Neural crest cell (in vitro differentiated cells): ENCODE measurements at places on chromosomes 2 and 18.

GRCh38 chr18:5238371-5238976 is 41.4 kb upstream of the AKAIN1 start:
- DNase-seq = peak; percentile 19

DNA sequence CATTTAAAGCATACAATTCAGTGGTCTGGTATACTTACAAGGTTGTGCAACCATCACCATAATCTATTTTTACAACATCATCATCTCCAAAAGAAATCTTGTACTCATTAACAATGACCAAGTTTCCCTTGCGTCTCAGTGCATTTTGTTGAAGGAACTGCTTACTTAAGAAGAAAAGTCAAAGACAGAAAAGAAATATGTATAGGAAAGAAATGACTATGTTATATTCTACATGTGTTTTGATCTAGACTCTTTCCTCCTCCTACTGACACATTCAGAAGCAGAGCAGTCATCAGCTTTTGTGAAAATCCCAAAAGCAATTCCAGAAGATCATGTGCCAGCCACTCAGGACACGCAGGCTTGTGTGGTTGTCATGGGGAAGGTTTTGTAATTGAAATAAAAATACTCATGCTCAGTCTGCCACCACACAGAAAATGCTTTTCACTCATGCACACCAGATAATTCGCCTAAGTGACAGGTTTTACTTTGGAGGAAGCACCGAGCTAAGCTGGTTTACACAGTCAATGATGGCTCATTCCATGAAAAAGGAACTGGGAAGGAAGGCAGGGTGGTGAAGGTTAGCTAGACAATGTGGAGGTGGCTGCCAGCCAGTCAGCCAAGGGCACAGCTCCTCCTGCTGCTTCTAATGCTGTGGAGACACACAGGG is 158.5 kb upstream of the REV1 start:
- no peak for DNase-seq

DNA sequence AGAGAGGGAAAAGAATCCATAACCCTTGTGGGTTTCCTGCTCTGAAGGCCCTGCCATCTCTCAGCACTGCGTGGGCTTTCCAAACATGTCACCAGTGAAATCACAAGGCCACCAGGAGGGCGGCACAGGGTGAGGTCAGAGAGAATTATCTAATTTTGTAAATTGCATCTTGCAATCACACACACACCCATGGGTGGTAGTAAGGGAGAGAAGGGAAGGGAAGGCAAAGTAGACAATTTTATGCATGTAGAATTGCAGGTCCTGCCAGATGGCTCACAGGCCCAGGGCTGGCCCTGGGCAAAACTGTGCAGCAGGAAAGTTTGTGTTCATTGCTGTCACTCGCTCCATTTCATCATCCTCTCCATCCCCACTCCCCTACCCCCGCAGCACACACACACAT is 21.0 kb upstream of the ZBTB7C start:
- DNase-seq = no peak

DNA sequence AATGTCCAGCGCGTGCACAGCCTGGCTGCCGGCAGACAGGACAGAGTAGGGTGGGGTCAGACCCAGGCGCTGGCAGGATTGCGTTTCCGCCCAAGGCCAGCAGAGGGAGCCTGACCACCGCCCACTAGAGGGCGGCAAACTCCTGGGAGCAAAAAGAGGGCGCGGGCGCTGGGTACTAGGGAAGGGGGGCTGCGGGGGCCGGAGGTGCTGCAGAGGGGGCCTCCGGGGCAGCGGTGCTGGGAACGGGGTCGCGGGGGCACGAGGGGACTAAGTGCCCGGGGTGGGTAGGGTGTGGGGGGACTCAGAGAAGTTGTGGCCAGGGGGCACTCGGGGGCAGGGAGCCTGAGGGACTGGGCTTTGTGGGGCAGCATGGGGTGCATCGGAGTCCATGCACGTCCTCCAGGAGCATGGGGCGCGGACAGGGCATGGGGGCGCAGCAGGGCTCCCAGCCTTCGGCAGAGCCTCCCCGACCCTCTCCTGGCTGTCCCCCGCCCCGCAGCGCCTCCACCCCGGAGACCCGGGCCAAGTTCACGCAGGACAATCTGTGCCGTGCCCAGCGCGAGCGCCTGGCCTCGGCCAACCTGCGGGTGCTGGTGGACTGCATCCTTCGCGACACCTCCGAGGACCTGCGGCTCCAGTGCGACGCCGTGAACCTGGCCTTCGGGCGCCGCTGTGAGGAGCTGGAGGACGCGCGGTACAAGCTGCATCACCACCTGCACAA is 3.2 kb downstream of the TEKT4 start:
- peak; percentile 71 for DNase-seq

DNA sequence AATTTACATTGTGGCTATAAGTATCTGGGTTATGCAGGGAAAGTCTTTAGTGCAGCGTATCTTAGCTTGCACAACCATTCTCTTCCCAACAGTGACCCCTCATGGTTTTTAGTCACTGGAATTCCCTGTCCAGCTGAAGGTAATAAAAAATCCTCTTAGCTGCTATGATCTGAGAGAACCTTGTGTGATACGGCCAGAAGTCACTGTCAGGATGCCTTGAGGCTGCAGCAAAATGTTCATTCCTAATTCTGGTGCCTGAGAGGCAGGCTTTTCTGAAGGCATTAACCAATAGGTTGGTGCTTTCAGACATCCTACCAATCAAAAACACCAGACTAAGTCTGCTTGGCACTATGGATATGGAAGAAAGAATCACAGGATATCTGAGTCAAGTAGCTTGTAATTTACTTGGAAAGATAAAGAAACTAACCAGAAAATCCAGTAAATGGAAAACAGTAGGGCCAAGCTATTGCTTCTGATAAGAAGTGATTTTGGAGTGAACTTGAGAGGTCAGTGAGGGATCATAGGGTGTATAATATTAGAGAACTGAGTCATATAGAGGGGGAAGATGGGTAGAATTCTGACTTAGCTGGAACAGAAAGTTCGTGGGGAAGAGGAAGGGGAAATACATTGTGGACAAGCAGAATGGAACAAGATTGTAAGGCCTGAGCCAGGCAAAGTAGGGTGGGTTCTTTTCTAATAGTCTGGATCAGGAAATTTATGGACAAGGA is 89.0 kb upstream of the SLC14A2 start:
- no peak for DNase-seq

GRCh38 chr18:39341129-39341528 is 1775.5 kb upstream of the CELF4 start:
- no peak for DNase-seq

DNA sequence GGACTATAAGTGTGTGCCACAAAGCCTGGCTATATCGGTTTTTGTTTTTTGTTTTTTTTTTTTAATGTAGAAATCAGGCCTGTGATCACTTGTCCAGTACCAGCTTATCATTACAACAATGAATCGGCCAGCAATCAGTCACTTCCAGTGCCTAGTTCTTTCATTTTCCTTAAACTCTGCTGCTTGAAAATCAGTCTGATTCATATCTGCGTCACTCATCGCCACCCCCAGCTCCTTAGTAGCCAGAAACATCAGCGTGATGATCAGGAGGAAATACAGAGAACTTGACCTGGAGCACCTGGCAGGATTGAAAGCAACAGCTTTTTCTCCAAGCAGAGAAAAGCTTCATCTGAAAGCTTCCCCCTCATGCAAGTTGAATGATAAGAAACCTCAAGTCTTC is 75.4 kb downstream of the SPTBN1 start:
- no peak for DNase-seq

GRCh38 chr18:76445741-76446232 is 49.3 kb downstream of the ZNF516 start:
- DNase-seq = no peak

DNA sequence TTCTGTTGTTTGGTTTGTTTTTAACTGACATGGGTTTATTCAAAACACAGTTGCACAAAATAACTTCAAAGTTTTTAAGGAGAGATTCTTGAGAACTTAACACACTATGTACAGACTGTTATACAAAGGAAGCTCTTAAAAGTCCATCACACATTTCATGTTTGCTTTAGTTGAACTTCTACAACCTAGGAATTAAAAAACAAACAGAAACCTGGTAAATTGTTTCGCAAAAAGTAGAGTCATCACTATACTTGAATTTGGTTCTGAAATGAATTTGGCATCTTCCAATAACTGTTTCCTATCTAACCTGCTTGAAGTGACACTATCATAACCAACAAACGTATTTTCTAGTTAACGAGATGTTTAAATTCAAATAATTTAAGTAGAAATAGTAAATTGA is 21.8 kb downstream of the TRIP12 start:
- no peak for DNase-seq

DNA sequence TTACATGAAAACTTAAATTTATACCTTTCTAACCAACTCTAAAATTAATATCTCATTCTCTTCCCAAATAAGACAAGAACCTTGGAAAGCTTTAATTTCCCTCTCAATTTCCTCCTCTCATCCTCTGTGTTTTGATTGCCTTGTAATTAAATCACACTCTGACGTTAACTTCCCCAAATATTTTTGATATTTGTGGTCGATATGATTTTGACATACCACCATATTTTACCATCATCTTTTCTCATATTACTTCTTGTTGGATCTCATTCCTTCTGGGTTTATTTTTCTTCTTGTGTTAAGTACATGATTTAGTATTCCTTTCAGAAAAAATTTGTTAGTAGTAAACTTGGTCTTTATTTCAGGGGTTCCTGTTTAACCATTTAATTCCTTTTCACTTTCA is 69.6 kb downstream of the RDH14 start:
- DNase-seq = no peak

DNA sequence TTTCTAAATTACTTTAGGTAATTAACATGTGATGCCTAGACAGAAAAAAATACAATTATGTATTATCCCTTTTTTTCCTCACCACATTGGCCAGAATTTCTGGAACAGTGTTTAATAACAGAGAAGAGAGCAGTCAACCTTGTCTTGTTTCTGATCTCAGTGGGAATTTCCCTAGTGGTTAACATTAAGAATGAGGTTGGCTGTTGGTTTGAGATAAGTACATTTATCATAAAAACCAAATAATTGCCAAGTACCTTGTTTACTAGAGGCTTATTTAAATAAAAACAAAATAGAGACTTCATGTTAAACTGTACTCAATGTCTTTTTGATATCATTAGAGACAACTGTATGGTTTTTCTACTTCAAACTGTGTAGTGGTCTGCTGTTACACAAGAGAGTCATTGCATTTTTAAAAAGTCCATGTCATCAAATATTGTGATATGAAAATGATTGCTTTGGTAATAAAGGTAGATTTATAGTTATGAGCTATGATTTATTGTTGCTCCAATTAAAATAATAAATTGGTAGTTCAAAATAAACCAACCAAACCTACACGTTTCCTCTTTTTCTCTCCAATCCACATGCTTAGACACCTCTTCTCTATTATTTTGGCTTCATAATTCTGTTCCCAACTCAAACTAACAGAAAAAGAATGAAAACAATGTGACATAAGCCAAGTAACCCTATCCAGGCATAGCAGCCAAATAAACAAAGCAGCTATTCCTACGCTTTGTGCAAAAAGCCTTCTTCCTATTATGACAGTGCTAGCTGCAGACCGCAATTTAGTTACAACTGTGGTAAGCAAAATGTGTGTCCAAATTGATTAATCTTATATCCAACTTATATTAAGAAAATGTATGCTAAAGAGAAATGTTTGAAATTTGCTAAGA is 20.9 kb upstream of the TANK start:
- DNase-seq = no peak

DNA sequence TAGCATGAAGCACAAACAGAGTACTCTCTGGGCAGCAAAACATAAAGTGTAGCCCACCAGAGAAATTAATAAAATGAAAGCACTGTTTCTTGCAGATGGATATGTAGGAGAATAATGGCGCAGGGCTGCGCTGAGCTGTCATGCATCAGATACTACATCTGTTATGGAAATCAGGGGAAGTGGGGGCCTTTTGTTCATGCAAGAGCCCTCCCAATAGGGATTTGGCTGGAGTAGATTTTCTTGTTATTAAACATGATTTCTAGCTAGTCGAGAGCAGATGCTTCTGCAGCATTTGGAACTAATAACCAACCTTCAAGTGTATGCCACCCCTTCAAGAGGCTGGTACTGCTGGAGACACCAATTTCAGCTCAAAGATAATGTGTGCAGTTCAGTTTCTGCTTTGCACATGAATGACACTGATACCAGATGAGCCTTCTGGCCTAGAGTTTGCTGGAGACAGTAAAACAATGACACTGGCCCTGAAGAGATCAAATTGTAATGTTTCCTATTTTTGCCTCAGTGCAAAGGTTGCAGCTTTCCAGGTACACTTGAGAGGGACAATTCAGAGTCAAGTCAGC is 58.0 kb downstream of the RND3 start:
- DNase-seq = no peak

DNA sequence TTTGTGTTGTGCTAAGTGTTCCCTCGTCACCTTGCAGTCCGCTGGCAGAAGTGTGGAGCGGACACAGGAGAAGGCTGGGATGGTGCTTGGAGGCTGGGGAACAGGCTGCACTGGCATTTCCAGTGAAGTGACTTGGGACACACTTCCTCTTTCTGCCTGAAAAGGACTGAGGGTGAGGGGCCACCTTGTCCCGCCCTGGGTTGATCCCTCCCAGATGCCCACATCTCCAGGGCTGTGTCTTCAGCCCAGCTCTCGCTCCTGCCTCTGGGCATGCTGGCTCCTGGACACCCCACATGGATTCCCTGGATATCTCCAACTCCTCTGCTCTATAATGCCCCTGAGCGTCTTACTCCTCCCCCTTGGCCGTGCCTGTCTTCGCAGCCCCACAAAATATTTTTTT is 412.6 kb downstream of the PTPRM start:
- DNase-seq = no peak

DNA sequence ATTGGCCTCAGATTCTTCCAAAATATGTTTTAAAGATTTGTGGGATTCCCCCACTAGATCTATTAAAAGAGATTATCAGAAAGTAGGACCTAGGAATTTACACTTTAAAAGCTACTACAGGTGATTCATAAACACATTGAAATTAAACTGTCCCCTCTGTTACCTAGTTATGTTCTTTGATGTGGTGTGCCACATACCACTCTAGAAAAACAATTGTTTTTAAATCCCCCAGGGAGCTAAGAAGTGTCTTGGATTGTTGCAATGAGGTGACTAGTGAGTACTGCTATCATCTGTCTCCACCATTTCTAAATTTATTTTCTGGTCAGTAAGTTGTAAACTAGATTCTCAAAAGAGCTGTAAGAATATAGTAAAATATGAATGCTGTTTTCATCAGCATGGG is 214.5 kb upstream of the DOK6 start:
- no peak for DNase-seq

GRCh38 chr2:61737841-61738240 is 116.0 kb downstream of the FAM161A start:
- no peak for DNase-seq

DNA sequence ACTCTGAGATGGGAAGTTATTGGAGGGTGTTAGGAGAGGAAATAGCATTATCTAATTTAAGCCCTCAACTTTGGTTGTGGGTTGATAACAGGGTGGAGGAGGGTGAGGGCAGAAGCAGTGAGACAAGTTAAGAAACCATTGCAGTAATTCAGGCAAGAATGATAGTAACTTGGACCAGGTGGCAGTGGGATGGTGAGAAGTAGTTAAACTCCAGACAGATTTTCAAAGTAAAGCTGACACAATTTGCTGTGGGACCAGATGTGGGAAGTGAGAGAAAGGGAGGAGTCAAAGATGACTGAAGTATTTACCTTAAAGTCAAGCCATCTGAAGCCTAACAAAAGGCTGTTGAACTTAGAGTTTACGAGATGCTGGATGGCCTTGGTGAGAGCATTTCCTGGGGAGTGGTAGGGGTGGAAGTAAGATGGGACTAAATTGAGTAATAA is 163.2 kb upstream of the KLF7 start:
- DNase-seq = no peak
